Heart left ventricle (tissue), 16 donors: ENCODE measurements at places on chromosomes 2 and 18. TPM values are rescaled to one million over a fixed set of nuclear protein-coding genes. Genes with fewer than 3 reads are reported as not detected.

DNA sequence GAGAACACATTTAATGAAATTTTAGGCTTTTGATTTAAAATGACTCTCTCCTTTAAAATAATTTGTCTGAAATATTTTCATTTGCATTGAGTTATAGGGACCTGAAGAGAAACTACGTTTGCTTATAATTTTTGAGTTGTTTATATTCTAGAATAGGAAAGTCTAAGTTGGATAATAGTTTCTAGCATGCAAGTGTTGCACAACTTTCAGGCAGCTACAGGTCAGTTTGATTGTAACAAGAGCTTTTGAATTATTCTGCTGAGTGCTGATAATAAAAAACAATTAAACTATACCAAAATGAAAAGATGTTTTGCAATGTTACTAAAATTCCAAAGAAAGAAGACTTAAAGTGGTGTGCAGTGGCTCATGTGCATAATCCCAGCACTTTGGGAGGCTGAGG lies 71.0 kb downstream of the PDE1A start:
- no peak for DNase-seq

- no peak for DNase-seq
Measured at GRCh38 chr18:24055009-24055804, 40.7 kb downstream of the TTC39C start.

DNA sequence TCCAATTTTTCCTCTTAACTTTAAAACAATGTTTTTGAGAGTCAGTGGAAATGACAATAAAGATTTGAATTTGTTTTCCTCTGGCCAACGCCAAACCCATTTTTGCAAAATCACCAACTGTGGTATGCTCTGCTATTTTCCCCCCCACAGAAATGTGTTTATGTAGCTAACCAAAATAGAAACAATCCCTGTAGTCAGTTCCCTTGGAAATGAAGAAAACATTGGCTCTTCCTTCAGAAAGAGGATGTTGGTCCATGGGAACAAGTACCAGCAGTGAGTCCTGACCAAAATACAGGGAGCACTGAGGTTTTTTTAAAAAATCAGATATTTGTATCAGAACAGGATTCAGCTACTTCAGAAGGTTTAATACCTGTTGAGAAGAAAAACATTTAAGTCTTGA lies 65.3 kb downstream of the SLC40A1 start:
- no peak for DNase-seq

GRCh38 chr18:615092-615521 lies 18.3 kb downstream of the CLUL1 start:
- DNase-seq = no peak

DNA sequence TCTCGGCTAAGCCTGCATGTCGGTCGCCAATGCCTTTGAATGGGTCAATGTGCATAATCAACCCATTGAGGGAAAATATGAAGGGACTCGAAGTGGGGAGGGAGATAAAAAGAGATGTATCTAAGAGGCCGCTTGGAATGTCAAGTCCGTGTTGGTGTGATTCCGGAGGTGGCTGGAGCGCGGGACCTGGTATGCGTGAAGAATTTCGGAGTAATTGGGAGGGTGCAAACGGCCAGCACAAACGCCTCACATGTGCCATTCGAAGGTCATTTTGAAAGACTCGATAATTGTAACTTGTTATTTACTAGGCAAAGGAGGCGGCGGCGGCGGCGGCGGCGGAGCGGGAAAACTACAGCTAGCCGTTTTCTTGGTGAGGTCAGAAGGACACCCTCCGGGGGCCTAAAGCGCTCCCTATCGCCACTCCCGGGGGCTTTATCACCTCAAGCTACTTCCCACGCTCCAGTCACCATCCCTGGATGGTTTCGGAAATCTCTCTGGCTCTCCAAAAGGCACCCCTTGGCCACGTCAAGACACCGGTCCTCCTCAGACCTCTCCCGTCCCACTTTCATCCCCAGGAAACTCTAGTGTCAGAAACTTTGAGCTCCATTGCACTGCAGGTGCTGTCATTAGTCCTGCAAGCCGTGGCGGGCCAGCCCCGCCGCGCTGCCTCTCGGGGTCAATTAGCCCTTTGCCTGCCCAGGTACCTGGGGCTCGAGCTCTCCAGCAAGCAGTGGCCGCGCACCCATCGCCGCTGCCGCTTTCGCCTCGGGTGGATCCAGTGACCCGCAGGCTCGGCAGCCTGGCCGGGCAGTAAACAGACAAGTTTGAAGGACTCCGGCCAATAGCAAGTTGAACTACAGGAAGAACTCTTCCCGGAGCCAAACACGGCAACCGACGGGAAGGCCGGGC lies 1.5 kb downstream of the ERBB4 start:
- peak; percentile 35 for DNase-seq

DNA sequence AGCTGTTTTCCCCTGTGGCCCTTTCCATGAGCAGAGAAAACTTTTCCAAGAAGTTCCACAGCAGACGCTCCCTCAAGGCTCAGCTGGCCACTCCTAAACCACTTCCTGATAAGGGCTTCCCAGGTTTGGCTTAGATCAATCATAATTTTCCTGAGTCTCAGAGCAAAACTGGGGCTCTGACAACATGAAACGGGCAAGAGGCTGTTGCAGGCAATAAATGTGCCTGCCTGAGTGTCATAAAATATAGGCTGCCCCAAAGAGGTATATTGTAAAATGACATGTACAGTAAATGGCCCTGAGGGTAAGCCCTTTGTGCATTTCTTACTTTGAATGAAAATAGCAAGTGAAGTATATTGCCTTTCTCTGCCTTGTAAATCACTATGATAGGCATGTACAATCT lies 105.6 kb upstream of the UXS1 start:
- DNase-seq = no peak

GRCh38 chr2:151681051-151681450 lies 53.2 kb downstream of the NEB start:
- no peak for DNase-seq

- no peak for DNase-seq
Measured at GRCh38 chr18:48470484-48471180, 61.4 kb upstream of the ZBTB7C start.

- DNase-seq = peak; percentile 26
Measured at GRCh38 chr2:182642328-182642727, 73.7 kb upstream of the DNAJC10 start.

SFT2D3 gene
- 3.4 TPM for polyA plus RNA-seq

FOXD4L1 gene
- polyA plus RNA-seq = 0.10 TPM

CACNB4 gene
- polyA plus RNA-seq = 0.03 TPM

LRRTM1 gene
- polyA plus RNA-seq = 0.27 TPM
